Purkinje cell (primary cell): ENCODE measurements at places on chromosomes 6 and 20. TPM values are rescaled to one million over a fixed set of nuclear protein-coding genes. Genes with fewer than 3 reads are reported as not detected.

TRIM40 gene
- polyA plus RNA-seq = not detected in 2 replicates

HCRTR2 gene
- not detected in 2 replicates for polyA plus RNA-seq

PSORS1C1 gene
- polyA plus RNA-seq = 3.5 TPM in 1 of 2 replicates, not detected in the other

HCK gene
- polyA plus RNA-seq = not detected in 2 replicates

ENPP5 gene
- polyA plus RNA-seq = 295 and 301 TPM in 2 replicates

GSTA2 gene
- polyA plus RNA-seq = not detected in 2 replicates

SLC4A11 gene
- 0.34 and 1.2 TPM in 2 replicates for polyA plus RNA-seq

ID1 gene
- polyA plus RNA-seq = 0.41 and 0.75 TPM in 2 replicates

MYLK4 gene
- 0.26 and 0.27 TPM in 2 replicates for polyA plus RNA-seq

MPIG6B gene
- polyA plus RNA-seq = not detected in 2 replicates

OR2J3 gene
- polyA plus RNA-seq = not detected in 2 replicates

BTNL2 gene
- polyA plus RNA-seq = not detected in 2 replicates

RANBP9 gene
- polyA plus RNA-seq = 53.3 and 58.9 TPM in 2 replicates

HSPA1L gene
- 0.76 and 1.6 TPM in 2 replicates for polyA plus RNA-seq

ASIP gene
- not detected in 2 replicates for polyA plus RNA-seq

CPXM1 gene
- not detected in 2 replicates for polyA plus RNA-seq

PDRG1 gene
- polyA plus RNA-seq = 26.0 and 32.6 TPM in 2 replicates

BEND3 gene
- polyA plus RNA-seq = 0.28 and 0.53 TPM in 2 replicates

TFAP2D gene
- polyA plus RNA-seq = not detected in 2 replicates

LY6G5C gene
- polyA plus RNA-seq = 0.29 and 2.4 TPM in 2 replicates

WFDC10B gene
- polyA plus RNA-seq = not detected in 2 replicates

CTCFL gene
- 0.63 TPM in 1 of 2 replicates, not detected in the other for polyA plus RNA-seq

ESF1 gene
- polyA plus RNA-seq = 38.7 and 44.8 TPM in 2 replicates

PRSS16 gene
- polyA plus RNA-seq = 3.6 and 6.3 TPM in 2 replicates

MTG2 gene
- 8.6 and 12.9 TPM in 2 replicates for polyA plus RNA-seq

MED23 gene
- polyA plus RNA-seq = 11.3 and 13.9 TPM in 2 replicates

NELFE gene
- polyA plus RNA-seq = 18.1 and 30.7 TPM in 2 replicates

C6orf15 gene
- polyA plus RNA-seq = not detected in 2 replicates

DCDC2 gene
- polyA plus RNA-seq = 0.40 and 0.43 TPM in 2 replicates

NTSR1 gene
- not detected in 2 replicates for polyA plus RNA-seq

BPIFB4 gene
- not detected in 2 replicates for polyA plus RNA-seq

ATG5 gene
- polyA plus RNA-seq = 18.6 and 32.7 TPM in 2 replicates

PPIL6 gene
- 16.7 and 18.1 TPM in 2 replicates for polyA plus RNA-seq

FHL5 gene
- 2.1 and 3.8 TPM in 2 replicates for polyA plus RNA-seq

CLPSL2 gene
- 1.9 TPM in 1 of 2 replicates, not detected in the other for polyA plus RNA-seq
